ENCODE measurements at places on chromosomes 3 and 15. TPM values are rescaled to one million over a fixed set of nuclear protein-coding genes. Genes with fewer than 3 reads are reported as not detected.

- DNase-seq, result peak; percentile 25
Measured at GRCh38 chr3:164641071-164641470, 437.2 kb downstream of the SI start.

DNA sequence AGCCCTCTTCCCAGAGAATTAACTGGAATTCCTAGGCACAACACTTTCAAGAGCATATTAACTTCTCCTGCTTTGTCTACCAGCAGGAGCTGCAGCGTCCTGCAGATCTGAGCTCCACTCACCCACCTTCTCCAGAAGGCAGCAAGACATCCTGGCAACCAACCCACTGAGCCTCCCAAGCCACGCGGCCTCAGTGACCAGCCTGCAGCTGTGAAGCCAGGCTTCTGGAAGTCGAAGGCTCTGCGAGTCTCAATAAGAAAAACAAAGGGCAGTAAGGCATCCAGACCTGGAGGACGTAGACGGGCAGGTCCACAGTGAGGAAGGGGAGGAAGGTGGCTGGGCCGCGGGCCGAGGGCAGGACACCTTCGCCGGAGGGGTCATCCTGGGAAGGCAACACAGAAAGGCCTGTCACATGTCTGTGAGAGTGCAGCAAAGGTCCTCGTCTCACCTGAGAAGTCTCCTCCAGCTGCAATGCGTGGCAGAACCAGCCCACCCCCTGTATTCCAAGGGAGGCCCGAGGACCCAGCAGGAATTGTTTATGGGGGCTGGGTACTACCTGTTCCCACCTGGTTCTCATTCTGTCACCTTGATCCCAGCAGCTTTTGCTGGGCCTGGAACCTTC, 36.2 kb downstream of the ZXDC start:
- DNase-seq, result no peak

GRAMD1C gene
- total RNA-seq, result 0.13 TPM

DNA sequence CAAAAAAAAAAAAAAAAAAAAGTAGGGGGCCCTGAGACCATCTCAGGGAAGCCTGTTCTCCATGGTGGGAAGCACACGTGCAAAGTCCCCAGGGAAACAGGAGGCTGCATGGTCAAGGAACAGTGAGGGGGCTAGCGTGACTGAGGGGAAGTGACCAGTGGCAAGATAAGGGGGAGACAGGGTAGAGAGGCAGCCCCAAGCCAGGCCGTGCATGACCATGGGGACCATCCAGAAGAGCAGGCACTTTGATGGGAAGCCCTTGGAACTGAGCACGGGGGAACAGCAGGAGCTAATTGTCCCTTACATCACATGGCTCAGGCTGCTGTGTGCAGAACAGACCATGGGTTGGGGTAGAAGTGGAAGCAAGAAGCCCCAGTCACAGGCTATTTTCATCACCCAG, 196.2 kb downstream of the NTRK3 start:
- no peak for DNase-seq

- DNase-seq, result no peak
Measured at GRCh38 chr3:56294286-56294685, 174.0 kb downstream of the ERC2 start.

DNA sequence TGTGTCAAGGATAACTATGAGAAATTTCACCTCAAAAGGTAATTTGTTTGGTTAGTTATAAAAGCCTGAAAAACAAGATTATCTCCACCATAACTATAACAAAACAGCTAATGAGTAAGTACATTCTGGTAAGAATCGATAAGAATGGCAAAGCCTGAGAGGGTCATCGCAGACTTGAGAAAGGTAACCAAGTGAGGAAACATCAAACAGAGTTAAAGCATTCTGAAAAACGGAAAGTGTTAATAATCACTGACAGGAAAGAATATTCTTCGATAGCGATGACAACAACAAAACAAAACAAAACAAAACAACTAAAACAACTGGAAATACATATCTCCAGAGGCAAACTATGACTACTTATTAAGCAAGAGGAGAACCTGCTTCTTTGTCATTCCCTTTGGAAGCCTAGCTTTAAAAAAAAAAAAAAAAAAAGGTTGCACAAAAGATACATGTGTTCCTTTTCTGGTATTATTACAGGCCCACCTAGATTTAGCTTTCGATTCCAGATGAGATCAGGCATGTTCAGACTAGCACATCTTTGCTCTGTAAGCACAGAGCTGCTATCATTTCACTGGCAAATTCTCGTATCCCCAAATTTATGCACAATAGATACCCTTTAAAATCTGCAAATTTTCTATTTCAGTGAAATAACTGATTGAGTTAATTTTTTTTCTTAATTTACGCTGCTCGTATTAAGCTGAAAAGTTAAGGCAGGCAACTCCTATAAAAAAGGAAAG, 155.6 kb downstream of the TIGIT start:
- DNase-seq, result peak; percentile 40

DNA sequence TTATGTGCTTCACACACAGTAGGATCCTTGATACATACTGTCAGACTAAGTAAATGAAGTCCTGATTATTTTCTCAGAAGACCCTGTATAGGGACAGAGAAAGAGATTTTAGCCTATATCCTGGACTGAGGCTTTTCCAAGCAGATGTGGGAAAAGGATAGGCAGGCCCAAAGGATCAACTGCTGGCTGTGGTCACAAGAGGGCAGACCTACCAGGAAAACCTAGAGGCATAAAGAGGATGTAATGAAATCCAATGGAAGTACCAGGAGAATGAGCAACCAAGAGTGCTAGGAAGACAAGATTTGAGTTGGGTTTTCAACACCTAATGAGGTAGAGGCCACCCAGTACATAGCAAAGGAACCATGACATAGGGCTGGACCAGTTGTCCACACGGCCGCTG, 23.1 kb downstream of the DCLK3 start:
- DNase-seq, result no peak

PRR23B gene
- total RNA-seq, result not detected

PRSS50 gene
- total RNA-seq, result 0.68 TPM

DNA sequence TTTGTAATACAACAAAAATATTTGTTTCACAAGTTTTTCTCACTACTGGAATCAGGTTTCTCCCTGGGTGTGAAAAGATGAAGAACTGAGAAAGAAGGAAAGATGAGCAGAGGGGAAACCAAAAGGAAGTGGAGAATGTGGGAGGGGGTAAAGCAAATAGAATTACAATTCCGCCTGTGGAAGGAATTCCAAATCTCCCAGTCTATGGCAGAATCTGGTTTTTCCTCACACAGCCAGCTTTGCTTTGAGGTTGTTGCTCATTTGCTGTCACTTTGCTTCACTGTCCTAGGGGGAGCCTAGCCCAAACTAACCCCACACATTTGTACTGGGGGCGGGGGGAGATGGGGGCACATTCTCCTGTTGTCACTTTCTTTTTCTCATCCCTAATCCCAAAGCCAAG, 43.9 kb downstream of the RPL22L1 start:
- DNase-seq, result no peak

DNA sequence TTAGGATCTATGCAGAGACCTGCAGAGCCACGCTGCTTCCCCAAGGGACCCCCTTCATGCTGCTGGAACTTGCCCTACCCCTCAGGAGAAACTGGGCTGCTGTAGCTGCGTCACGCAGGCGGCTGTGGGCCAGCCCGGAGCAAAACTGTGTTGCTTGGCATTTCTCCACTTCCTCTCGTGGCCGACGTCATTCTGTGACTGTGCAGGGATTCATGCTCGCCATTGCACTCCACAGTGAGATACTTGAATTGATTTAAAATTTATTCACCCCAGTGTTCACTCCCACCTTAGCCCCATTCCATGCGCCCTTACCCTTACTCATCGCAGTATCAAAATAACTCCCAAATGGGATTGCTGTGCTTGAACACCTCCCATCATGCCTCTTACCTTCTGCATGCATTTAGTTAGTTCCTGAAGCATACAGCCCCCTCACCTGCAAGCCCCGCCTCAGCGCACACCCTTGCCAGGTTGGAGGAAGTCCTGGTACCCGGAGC, 45.7 kb downstream of the TMEM44 start:
- no peak for DNase-seq

DNA sequence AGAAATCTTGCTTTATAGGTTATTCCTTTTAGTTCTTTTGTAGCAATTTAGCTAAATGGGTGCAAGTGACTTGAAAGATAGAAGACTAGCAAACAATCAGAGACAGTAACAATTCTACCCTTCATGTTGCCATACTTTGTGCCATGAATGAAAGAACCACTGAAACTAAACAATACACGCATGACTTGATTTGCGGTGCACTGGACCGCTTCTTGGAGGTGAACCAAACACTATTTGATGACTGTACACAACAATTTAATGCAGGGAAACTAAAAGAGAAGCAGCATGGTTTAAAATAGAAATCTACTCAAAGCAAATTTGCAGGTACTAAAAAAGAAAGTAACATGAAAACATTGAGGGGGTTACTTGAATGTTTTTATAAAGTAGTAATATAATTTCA, 331.0 kb upstream of the RARB start:
- no peak for DNase-seq

DNA sequence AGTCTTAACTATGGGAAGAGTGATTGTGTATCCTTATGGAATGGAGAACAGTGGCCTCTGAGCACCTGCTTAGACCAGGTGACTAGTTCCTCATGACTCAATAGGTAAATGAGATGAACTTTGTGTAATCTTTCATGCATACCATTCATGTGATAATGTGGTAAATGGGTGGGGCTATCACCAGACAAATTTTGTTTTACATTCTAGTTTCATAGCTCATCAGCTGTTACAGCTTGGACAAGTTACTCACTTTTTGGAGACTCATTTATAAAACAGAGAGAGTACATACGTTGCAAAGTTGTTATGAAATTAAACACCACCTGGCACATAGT, 103.7 kb upstream of the TGFBR2 start:
- DNase-seq, result peak; percentile 32

LRTM1 gene
- 0.16 TPM for total RNA-seq

DCLK3 gene
- total RNA-seq, result not detected

DNA sequence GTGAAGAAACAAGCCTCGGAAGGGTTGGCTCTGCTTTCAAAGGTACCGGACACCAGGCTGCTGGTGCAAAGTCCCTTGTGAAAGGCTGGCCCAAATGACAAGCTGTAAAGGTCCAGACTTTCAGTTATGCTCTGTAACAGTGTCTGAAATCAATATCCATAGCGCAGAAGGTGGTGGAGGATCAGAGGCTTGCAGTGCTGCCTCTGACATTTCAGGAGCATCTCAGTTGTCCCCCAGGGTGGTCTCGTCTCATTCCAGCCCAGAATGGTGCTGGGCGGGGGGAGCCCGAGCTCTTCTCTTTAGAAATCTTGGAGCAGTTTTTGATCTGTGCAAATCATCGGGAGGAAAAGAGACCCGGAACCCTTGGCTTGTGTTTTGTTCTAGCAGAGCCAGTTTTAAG, 402.3 kb upstream of the RGMA start:
- DNase-seq, result no peak

DNA sequence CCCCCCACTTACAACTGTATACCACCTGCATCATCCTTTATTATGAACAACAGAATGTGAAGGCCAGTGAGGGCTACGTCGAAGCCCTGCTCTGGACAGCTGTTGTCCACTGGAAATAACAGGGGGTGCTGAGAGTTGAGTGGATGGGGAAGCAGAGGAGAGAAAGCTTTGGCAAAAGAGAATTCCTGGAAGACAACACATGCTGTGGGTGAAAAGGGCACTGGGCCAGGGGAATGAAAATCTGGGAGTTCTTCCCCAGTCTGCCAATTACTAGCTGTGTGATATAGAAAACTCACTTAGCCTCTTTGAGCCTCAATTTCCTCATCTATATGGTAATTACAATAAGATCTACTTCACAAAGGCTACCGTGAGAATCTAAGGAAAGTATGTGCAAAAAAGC, 40.7 kb downstream of the FSTL1 start:
- peak; percentile 27 for DNase-seq

EIF4G1 gene
- 358 TPM for total RNA-seq

LRRN1 gene
- total RNA-seq, result 0.21 TPM

GRCh38 chr3:111548092-111548491, 6.1 kb downstream of the CD96 start:
- DNase-seq, result no peak

- no peak for DNase-seq
Measured at GRCh38 chr3:109112946-109113760, 4.8 kb downstream of the MORC1 start.

- no peak for DNase-seq
Measured at GRCh38 chr3:66662894-66663293, 162.1 kb upstream of the LRIG1 start.

CD200R1 gene
- not detected for total RNA-seq

- no peak for DNase-seq
Measured at GRCh38 chr3:152229692-152230091, 39.0 kb upstream of the MBNL1 start.

DNA sequence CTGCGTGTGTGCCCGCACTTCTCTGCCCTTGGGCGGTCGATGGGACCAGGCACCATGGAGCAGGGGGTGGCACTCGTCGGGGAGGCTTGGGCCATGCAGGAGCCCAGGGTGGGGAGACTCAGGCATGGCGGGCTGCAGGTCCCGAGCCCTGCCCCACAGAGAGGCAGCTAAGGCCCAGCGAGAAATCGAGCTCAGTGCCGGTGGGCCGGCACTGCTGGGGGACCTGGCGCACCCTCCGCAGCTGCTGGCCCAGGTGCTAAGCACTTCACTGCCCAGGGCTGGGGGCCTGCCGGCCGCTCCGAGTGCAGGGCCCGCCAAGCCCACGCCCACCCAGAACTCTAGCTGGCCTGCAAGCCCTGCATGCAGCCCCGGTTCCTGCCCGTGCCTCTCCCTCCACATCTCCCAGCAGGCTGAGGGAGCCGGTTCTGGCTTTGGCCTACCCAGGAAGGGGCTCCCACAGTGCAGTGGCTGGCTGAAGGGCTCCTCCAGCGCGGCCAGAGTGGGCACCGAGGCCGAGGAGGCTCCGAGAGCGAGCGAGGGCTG, 553 bp upstream of the RTP4 start:
- DNase-seq, result no peak

- no peak for DNase-seq
Measured at GRCh38 chr3:107683447-107683846, 160.7 kb downstream of the BBX start.

DNA sequence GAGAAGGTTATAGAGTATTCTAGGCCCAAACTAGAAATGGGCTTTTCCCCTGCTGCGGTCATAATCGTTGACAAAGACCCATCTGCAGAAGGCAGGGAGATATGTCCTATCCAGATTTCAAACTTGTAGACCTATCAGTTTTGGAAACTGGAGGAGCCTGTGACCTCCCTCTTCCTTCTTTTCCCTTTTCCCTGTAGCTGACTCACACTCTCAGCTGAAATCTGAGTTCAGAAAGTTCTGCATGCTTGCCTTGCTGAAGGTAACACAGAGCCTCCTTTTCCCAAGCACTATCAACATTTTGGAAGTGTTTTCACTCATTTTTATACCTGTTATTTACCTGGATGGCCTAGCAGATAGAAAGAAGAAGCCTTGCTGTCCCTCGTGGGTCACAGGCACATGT, 59.1 kb upstream of the PSMD6 start:
- DNase-seq, result no peak

GRCh38 chr3:58478781-58479180, 13.1 kb upstream of the KCTD6 start:
- no peak for DNase-seq

DNA sequence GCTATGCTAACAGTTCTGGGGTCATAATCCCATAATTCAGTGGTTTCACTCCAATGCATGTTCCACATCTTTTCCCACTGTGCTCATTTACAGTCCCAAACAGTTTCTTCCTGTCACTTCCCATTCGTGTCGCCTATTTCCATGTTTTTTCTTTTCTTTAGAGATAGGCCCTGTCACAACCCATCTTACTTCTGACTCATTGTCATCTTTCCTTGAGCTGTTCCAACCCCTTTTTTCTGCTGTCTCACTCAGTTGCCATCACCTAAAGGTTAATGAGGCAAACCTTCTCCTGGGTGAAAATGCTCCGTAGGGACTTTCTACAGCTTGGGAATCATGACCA, 814.5 kb downstream of the VGLL3 start:
- DNase-seq, result no peak

Data from myocyte (in vitro differentiated cells).